ENCODE measurements at places on chromosomes 5 and 9.

GRCh38 chr5:157732596-157733262 lies 1.5 kb downstream of the THG1L start:
- no peak for DNase-seq

DNA sequence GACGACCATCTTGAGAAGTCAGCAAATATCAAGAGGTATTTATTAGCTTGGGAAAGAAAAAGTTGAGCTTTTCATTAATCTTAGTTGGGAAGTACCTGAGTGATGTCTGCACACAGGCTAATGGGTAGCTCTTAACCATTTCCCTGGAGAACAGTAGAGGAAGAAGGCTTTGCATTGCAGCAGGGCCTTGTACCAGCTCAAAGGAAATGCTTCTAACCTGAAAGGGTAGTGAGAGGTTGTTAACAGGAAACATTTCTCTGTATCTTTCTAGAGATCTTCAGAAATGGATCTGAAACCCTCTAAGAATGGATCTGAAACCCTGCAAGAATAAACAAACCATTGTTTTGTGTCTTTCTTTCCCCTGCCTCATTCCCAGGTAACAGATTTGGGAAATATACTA lies 393.3 kb downstream of the PLK2 start:
- DNase-seq, result no peak

DNA sequence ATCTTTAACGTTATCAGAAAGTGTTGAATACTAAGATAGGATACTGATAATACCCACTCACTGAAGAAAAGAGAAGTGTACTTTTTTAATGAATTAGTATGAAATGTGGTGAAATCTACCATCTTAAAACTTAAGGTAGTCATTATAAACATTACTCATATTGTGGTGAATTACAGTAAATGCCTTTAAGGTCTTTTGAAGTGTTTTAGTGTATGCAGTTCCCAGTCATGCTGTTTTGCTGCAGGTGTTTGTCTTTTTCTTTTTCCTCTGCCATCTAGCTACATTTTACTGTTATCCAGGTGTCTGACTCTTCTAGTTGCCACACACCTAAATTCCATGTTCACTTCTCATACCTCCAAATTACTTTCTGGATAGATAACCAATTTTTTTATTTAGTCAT lies 72.6 kb downstream of the ERMP1 start:
- DNase-seq, result no peak

DNA sequence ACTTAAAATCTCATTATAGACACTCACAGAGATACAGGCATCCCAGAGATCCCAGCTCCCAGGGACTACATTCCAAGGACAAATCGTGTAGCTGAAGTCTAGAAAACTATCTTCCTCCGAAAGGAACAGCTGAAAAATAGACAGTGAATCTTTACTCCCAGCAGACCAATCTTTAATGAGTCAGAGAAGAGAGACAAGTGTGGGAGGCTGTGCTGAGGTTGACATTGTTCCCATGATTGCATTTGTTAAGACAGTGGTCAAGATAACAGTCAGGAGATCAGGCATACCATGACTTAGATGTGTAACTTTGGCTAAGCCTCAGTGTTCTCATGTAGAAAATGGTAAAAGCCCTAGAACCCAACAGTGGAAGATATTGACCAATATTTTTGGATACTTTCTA lies 120.7 kb downstream of the PAPPA start:
- no peak for DNase-seq

GRCh38 chr5:83096660-83097339 lies 19.5 kb downstream of the XRCC4 start:
- no peak for DNase-seq

DNA sequence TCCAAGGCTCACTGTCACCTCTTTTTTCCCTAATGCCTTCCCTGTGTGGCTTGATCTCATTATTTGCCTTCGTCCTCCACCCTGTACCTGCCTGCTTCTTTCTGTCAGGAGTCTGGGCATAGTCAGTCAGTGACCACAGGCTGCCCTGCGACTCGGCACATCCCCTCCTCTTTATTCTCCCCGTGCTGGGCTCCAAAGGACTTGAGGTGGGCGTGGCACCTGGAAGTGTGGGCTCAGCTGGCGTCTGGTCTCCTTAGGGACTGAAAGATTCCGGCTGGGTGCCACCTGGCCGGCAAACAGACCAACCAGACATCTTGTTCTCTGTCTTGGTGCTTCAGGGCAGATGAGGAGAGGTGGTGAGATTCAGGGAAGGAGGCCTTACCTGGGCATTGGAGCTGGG lies 29.6 kb upstream of the PRDM12 start:
- no peak for DNase-seq

DNA sequence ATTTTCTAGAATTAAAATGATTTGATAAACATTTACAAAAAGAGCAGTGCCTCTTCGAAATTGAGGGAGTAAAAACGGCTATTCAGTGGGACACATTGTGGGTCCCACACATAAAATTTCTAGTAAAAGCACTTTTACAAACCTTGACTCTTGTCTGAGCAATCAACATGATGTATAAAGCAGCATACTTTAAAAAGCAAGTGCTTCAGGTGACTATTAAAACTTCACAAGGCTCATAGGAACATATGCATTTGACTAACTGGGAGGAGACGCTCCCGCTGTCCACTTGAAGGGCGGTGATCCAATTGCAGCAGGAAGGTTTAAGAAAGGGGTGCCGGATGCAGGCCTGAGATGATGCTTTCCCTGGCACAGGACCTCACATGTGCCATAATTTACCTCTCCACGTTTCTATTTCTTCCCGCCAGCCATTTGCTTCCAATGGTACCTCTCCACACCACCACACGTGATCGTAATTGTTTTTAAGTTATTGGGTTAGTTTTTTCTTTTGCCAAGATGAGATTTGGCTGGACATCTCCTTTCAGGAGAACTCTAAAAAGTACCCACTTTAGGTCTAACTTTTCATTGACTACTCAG lies 1.8 kb downstream of the MCTP1 start:
- no peak for DNase-seq

DNA sequence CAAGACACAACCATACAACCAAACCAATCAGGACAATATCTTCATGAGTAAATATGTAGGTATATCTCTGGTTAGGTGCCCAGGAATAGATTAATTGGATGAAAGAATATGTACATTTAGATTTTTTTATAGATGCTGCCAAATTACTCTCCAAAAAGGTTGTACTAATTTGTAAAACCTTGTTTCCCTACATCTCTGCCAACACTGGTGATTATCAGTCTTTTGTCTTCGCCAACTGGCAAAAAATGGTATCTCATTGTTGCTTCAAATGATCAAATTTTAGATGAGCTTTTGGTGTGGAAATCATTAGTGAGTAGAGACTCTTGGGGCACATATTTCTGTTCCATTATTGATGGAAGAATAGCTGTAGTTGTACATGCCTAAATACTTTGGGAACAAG lies 90.7 kb upstream of the ELL2 start:
- DNase-seq, result no peak

- DNase-seq, result no peak
These were observed 212.0 kb downstream of the DEPDC1B start for GRCh38 chr5:60487885-60488442.

DNA sequence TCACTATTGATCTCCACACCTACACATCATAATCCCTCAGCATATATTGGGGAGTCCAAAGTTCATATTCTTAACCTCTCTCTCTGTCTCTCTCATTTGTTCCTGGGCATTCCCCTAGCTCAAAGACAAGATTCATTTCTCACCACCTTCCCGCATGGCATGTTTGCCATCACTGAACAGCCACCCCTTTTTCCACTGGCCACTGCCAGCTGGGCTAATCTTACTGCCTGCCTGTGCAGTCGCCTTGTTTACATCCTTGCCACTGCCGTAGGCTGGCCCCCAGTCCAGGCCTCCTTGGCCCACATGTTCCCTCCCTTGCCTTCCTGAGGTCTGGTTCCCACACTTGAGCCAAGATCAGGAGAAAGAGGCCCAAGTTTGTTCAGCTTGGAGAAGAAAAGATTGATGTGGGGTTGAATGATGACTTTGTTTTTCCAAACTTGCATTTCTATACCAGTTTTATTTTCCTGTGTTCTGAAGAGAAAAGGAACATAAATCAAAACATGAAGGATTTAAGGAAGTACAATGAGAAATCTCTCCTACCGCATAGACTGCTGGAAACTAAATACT lies 80.2 kb downstream of the PLAC8L1 start:
- DNase-seq, result no peak

DNA sequence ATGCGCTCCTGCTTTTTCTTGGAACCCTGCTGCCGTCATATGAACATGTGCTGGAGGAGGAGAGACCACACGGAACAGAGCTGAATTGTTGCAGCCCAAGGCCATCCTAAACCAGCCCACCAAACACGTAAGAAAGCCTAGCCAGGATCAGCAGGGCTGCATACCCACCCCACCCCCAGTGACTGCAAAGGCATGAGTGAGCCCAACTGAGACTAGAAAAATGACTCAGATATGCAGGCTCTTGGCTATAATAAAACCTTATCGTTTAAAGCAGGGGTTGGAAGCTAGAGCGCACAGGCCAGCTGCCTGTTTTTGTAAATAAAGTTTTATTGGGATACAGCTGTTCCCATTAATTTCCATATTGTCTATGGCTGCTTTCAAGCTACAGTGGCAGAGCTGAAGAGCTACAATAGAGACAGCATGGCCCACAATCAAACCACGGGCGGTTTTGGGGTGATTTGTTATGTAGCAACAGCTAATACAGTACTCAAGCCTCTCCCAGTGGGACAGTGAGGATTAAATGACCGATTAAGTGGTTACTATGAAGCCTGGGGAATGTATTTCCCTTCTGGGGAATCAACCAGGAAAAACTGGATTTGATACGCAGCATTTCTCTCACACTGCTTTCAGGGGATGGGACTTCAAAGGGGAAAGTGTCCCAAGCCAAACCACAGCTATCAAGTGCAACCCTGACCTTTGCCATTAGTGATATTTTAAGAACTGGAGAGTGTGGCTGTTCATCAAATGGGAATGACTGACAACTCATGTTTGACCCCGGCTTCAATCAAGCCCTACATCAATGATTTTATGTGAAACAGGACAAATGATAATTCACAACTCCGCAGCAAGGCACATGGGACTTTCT lies 6.3 kb downstream of the SHB start:
- DNase-seq, result no peak

GRCh38 chr5:107472620-107473064 lies 198.1 kb downstream of the EFNA5 start:
- no peak for DNase-seq

GRCh38 chr9:27940535-27940934 lies 367.3 kb upstream of the C9orf72 start:
- DNase-seq, result no peak

DNA sequence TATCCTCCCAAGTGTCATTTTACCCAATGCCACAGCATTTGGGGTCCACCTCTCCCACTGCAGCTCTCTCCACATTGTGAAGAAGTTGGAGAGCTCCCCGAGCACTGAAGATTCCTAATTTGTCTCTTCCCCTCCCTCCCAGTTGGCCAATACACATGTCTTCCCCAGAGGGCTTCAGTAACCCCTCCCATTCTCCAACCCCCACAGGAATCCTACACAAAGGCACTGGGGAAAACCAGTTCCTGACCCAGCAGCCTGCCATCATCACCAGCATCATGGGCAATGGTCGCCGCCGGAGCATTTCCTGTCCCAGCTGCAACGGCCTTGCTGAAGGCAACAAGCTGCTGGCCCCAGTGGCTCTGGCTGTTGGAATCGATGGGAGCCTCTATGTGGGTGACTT lies 87.3 kb upstream of the WWC1 start:
- no peak for DNase-seq

GRCh38 chr5:57834829-57835608 lies 352.4 kb upstream of the ACTBL2 start:
- DNase-seq, result no peak

GRCh38 chr5:11054014-11054413 lies 293.0 kb upstream of the DAP start:
- no peak for DNase-seq

DNA sequence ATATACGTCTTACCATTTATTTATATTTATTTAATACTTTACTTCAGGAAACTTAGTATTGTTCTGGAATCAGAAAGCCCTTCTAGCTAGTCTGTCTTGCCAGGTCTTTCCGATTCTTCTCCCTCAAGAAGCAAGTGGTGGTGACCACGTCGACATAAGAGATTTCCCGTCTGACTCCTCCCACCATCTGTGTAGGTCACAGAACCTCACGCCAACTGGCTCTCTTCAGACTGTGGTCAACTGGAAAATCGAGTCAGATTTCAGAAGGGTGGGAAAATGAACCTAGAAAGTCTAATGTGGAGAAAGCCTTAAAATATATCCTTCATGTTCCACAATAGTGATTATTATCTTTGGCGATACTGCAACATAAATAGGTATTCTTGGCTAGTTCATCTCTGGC lies 17.3 kb downstream of the THBS4 start:
- no peak for DNase-seq

DNA sequence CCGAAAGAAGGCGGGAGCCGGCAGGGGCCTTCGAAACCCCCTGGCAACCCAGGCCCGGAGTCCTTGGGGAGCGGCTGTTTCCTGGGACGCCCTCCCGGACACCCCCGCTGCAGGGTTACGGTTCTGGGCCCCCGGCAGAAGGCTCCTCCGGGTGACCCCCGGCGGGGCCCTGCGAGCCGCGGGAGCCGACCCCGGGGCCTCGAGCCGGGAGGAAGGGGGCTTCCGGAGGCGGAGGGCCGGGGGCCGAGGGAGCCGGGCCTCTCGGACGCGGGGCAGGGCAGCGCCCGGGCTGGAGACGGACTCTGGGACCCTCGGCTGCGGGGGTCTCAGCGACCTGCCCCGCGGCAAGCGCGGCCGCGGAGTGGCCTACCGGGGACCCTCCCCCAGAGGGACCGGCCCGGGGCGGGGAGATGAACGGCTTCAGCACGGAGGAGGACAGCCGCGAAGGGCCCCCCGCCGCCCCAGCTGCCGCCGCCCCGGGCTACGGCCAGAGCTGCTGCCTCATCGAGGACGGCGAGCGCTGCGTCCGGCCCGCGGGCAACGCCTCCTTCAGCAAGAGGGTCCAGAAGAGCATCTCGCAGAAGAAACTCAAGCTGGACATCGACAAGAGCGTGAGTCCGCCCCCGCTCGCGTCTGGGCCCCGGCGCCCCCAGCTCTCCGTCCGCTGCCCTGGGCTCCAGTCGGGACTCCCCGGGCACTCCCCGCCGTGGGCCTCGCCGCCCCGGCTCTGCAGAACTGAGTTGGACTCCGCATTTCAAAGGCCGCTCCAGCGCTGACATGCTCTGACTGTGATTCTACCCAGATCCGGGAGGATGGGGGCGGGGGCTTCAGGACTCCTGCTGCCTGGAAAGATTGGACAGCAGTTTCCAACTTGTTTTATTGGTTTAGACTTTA lies 645 bp downstream of the SAP30L start:
- peak; percentile 14 for DNase-seq

All from stimulated activated naive B cell treated with anti-CD40 and anti-IgM and Interleukin-4, amounts not matched to agents 10 μg/mL and 1 μg/mL and 100 μg/mL, for 72 hours (primary cell).